NT2/D1 (cell line): ENCODE measurements at places on chromosomes 11 and 22.

DNA sequence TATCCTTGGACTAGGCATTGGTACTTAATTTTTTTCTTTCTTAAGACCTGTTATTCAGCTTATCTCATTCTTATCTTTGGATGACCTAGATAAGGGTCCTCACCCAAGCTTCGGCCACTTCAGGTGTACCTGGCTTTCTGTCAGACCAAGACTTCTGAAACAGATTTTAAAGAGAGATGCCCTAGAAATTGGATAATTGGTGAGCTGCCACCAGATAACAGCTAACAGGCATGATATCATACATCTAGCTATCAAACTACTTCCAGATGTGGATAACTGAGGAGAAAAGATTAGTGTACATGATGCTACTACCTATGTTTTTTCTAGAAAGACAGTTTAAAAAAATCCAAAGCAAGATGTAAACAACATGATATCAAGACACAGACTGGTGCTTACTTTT, 52.9 kb downstream of the FZD4 start:
- no peak for DNase-seq

- DNase-seq, result no peak
Measured at GRCh38 chr11:121351083-121351630, 58.6 kb downstream of the SC5D start.

DNA sequence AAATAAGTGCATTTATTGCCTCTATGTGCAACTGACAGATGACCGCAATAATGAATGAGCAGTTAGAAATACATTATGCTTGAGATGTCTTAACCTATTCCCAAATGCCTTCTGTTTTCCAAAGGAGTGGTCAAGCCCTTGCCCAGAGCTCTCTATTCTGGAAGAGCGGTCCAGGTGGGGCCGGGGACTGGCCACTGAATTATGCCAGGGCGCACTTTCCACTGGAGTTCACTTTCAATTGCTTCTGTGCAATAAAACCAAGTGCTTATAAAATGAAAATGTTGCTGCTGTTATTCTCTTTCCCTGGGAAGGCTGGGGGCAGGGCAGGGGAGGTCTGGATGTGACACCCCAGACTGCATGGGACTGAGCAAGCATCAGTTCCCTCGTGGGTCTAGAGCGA, 11.0 kb downstream of the NEFH start:
- DNase-seq, result no peak

DNA sequence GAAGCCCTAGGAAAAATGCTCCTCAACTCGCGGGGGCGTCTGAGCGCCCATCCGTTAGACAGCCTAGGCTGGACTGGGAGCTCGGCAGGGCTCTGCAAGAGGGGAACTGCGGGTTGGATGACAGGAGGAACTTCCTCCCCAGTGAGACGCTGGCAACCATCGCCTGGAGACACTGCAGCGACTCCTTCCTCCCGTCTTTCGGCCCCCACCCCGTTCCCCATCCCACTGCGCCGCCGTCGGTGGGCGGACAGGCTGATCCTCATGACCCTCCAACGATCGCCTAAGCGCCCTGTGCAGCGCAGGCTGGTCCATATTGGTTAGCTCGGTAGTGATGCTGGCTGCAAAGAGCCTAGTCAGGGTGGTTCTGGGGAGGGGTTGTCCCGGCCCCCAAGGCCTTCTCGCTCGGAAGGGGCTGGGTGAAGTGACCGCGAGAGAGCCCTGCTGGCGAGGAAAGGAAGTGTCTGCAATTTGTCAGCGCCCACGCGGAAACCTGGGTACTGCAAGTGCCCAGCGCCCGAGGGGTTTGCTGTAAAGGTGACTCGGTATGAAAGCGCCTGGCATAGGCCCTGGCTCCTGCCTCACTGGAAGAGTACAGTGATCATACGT, 638 bp downstream of the NRGN start:
- DNase-seq, result no peak

DNA sequence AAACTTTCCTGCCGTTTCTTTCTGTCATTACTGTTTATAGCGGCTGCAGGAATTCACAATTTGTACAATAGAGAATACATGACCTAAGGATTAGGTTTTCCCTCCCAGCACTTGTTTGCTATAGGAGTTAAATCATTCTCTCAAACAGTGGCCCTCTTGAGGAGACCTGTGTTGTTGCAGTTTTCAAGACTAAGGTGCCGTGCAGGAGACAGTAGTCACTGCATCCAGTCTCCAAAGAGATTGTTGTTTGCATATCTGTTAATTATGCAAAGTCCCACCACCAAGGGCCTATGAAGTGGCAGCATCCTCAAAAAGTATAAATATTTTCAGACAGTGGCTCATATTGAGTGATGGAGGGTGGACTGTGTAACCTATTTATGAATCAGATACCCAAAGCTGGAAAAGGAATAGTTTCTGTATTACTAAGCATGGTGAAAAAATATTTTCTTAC, 2.3 kb downstream of the PRSS23 start:
- DNase-seq, result peak; percentile 33

- no peak for DNase-seq
Measured at GRCh38 chr22:21719024-21719423, 16.6 kb downstream of the YPEL1 start.

DNA sequence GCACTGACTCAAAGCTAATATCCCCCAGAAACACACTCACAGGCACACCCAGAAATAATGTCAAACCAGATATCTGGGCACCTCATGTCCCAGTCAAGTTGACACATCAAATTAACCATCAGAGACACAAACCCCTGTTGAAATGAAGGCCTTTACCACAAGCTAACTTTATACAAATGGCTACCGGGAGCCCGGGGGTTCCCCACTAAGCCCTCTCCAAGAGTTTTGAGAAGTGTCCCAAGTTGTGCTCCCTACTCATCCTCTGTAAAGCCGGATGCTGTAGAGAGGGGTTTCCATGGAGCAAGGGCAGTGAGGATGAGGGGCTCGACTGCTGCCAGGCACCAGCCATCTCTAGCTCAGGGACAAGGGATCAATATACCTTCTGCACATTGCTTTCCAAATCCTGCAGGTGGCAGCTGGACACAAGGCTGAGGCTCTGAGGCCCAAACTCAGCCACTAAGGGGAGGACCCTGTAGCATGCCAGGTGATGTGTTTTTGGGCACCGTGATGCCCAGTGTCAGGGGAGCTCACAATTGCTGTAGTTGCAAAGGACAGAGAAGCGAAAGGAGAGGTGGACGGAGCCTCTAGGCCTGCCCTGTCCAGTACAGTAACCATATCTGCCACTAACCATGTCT, 145.7 kb downstream of the TTC17 start:
- peak; percentile 20 for DNase-seq

GRCh38 chr22:29345932-29346331, 30.4 kb upstream of the RASL10A start:
- no peak for DNase-seq

- no peak for DNase-seq
Measured at GRCh38 chr11:6633422-6634408, 14.5 kb upstream of the TPP1 start.

GRCh38 chr22:24968066-24968561, 15.6 kb downstream of the KIAA1671 start:
- DNase-seq, result peak; percentile 50

GRCh38 chr22:23692598-23693291, 1.9 kb downstream of the RGL4 start:
- no peak for DNase-seq

DNA sequence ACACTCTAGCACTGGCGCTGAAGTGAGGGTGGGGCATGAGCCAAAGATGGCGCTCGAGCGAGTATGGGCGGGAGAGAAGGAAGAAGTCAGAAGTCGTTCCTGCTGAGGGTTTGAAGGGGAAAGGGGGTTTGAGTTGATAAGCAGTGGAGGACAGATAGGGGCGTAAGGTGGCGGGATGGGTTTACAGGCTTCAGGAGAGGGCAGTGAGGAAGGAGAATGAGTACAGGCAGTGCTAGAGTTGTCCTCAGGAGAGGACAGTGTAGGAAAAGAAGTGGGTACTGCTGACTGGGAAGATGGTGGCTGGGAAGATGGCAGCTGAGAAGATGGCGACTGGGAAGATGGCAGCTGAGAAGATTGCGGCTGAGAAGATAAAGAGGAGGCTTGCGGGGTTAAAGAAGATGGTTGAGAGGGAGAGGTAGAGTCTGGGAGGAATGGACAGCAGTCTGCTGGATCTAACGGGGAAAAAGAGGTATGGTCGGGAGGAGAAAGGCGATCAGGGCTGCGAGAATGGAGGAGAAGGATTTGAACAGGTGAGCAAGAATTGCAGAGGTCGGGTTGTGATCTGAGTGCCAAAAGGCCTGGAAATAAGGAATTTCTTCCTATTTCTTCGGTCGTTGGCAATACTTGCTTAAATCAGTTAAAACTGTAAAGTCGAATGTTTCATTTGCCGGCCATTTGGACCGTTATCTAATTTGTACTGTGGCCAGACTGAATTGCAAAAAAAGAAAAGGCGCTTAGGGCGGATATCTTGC, 5.2 kb downstream of the PPFIBP2 start:
- no peak for DNase-seq

- no peak for DNase-seq
Measured at GRCh38 chr22:47084226-47084625, 321.8 kb downstream of the TBC1D22A start.

DNA sequence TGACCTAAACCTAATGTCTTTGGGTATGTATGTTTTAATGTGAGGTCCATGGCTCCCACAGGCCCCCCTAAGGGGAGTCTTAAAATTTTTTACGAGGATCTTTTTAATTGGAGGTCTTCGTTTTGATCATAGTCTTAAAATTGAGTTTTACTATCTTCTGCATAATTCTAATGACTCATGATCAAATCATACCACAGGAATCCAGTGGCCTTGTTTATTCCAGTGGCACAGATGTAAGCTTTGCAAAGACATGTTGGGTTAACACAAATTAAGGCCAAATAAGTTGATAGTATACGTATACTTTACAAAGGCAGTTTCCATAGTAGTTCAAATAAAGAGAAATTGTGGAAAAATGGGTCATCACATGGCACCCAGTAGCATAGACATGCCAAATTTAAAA, 33.9 kb upstream of the FJX1 start:
- DNase-seq, result no peak

DNA sequence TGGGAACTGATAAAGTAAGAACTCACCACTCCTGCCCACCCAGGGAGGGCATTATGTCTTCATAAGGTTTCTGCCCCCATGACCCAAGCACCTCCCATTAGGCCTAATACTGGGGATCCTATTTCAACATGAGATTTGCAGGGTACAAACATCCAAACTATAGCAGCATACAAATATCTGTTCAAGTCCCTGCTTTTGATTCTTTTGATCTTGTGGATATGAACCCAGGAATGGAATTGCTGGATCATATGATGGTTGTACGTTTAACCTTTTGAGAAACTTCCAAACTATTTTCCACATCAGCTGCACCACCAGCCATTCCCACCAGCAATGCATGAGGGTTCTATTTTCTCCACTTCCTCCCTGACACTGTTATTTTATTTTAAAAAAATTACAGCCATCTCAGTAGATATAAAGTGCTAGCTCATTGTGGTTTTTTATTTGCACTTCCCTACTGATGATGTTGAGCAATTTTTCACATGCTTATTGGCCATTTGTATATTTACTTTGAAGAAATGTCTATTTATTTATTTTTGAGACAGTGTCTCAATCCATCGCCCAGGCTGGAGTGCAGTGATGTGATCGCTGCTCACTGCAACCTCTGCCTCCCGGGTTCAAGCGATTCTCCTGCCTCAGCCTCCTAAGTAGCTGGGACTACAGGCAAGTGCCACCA, 7.1 kb upstream of the ATG16L2 start:
- no peak for DNase-seq

DNA sequence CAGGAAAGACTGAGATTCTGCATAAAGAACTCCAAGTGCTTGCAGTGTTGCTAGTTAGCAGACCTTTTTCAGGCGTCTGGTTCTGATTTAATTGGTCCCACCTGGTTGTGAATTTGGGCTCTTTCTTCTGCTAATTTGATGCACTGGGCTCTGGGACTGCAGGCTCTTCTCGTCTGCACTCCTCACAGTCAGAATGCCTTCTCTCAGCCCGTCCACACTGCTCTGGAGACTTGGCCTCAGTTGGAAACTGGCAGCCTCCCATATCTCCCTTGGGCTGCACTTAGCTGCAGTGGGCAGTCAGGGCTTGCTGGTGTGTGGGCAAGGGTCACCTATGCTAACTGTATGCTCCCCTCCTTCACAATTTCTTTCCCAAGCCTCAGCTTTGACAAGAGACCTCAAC, 1.5 kb downstream of the TRIM6 start:
- no peak for DNase-seq

- no peak for DNase-seq
Measured at GRCh38 chr11:57647372-57647771, 2.3 kb downstream of the YPEL4 start.

- DNase-seq, result no peak
Measured at GRCh38 chr11:83613767-83614121, 327.6 kb upstream of the CCDC90B start.

- no peak for DNase-seq
Measured at GRCh38 chr22:28925916-28926315, 42.5 kb downstream of the ZNRF3 start.

DNA sequence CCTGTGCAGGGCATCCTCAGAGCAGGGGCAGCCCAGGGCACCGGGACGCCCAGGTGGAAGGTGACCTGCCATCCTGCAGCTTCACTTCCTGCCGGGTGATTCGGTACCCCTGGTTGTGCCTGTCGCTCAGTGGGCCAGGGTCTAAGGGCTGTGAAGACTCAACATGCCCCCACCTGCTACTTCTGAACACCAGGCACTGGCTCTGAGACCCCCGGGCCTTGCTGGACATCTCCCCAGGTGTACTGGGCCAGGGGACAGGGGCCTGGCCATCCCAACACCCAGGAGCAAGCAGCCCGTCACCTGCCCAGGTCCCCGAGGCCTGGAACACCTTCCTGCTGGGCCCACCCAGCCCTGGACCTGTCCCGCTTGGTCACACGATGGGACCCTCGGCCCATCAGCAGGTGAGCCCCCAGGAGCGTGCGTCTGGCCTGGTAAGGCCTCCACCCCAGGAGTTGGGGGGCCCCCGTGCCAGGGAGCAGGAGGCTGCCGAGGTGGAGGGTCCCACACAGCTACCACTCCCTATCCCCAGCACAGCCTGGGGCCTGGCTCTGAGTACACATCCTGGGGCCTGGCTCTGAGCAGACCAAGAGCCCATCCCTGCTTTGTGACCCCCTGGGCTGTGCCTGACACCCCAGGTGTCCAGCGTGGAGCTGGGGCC, 3.9 kb upstream of the MUC5B start:
- no peak for DNase-seq

GRCh38 chr22:23137905-23138561, 3.8 kb downstream of the RSPH14 start:
- DNase-seq, result no peak

- no peak for DNase-seq
Measured at GRCh38 chr11:124873951-124874350, 8.7 kb downstream of the ROBO3 start.

DNA sequence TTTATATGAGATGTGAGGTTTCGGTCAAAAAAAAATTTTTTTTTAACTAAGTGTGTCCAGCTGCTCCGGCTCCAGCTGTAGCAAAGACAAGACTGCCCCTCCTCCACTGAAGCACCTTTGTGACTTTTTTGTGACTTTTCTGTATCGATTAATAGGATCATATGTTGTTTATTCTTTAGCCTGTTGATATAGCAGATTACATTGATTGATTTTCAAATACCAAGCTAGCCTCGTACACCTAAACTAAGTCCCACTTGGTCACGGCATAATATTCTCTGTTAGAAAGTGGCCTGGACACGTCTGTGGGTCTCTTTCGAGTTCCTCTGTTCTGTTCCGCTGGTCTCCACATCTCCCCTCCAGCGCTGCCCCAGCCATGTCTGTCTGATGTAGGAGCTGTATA, 126.8 kb downstream of the IGLL1 start:
- DNase-seq, result no peak
